ENCODE measurements at places on chromosomes 3 and 15.

GRCh38 chr3:89740881-89741177, 633.4 kb downstream of the EPHA3 start:
- DNase-seq: no peak

GRCh38 chr3:119570229-119570628, 9.1 kb upstream of the ADPRH start:
- no peak for DNase-seq

DNA sequence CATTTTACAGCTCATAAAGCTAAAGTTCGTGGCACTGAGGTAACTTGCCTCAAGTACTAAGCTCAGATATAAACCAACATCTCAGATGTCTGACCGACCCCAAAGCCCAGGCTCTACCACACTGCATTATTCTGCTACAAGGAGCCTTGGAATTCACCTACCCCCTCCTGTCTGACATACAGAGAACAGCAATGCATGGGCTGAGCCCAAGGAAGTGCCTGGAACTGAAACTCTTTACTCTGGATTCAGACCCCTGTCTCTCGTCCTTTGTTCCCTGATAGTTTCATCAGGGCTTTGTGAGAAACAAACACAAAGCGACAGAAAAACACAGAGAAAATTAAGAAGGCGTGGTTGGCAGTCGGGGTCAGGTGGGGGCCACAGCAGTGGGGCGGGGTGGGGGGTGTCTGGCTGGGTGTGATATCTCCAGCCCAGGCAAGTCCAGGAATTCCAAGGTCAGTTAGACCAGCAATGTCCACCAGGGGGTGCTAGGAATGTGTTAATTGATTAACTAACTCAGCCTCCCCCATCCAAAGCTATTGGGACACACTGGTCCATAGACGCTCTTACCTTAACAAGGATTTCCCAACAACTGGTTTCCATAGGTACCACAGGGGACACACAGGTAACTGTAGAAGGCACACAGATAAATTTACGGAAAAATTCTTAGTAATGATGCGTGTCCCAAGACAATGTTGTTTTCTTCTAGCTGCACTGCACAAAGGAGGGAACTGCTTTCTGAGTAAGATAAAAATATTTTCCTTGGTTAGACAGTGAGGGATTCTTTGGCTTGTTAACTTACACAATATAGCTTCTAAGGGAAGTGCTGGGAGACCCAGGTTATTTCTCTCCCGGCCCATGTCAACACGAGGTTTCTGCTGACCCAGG, 18.8 kb upstream of the SSUH2 start:
- no peak for DNase-seq

DNA sequence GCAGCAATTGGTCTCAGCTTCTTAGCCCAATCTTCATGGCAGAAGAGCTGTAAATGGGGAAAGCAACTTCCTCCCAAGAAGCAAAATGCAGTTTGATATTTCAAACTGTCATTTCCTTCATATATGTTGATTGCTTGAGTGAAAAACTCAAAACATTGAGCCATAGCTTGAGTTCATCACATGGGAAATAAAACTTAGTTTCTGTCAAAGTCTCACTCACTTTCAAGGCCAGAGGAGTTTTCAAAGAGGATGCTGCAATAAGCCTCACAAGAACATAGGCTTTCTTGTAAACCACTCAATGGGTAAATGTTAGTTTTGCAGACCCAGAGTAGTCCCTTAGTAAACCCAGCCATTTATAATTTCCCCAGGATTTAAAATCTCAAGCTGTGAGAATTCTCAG, 29.1 kb upstream of the SUCLG2 start:
- no peak for DNase-seq

- no peak for DNase-seq
These were observed 1209.9 kb downstream of the NSUN3 start for GRCh38 chr3:95272781-95273180.

DNA sequence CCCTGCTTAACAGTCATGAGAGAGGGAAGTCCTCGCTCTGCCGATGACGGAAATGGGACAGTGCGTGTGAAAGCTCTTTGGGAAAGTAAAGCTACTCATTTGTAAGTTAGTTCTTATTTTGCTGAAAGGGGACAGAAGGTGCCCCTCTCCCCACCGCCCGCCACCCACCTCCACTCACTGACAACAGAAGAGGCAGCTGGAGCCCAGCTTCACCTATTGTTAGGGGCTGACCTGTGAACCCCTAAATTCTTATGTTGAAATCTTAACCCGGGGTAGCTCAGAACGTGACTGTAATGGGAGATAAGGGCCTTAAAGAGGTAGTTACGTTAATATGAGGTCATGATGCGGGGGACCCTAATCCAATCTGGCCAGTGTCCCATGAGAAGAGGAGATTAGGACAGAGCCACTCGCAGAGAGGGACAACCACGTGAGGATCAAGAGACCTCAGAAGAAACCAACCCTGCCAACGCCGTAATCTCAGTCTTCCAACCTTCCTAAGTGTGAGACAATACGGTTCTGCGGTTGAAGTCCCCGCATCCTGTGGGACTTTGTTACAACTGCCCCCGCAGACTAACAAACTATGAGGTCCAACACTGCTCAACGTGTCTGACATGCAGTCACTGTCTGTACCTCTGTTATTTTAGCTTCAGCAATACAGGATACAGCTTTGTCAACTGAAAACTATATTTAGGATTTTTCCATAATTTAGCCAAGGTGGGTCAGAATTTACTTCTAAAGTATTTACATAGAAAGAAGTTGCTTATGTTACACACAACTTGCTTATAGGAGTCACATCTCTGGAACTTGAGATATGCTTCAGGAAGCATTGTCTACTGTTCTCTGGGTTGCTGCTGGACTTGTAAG, 51.7 kb downstream of the PCSK6 start:
- peak; percentile 49 for DNase-seq

GRCh38 chr3:168213920-168214319, 118.2 kb upstream of the GOLIM4 start:
- no peak for DNase-seq

- no peak for DNase-seq
These were observed 6.4 kb downstream of the IFT57 start for GRCh38 chr3:108215871-108216270.

DNA sequence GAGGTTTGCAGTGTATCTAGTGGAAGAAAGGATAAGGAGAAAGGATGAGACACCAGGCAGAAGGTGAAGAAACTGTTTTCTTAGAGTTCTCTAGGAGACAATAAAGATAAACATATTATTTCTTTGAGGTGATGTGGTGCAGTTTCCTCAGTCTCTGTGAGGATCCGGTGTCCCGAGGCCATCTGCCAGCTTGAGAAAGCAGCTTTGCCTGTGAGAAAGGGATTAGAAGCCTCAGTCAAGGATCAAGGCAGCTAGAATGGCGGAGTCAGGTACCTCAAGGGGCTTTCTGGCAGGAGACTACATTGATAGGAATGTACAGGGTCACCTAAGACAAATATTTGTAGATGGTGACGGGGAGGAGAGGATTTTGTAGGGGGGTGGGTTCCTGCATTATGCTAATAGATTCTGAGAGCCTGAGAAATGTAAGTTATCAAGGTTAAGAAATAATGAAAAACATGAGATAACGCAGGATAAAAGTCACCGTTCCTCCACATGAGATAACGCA, 103.9 kb upstream of the MB21D2 start:
- DNase-seq: no peak

DNA sequence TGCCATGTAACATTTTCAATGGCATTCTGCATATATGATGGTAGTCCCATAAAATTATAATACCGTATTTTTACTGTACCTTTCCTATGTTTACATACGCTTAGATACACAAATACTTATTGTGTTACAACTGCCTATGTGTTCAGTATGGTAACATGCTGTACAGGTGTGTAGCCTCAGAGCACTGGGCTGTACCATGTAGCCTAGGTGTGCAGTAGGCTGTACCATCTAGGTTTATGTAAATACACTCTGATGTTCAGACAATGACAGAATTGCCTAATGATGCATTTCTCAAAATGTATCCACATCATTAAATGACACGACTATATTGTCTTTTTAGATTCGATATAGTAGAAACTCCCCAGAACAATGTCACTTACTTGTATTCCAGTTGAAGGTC, 22.7 kb downstream of the CD80 start:
- DNase-seq: no peak

DNA sequence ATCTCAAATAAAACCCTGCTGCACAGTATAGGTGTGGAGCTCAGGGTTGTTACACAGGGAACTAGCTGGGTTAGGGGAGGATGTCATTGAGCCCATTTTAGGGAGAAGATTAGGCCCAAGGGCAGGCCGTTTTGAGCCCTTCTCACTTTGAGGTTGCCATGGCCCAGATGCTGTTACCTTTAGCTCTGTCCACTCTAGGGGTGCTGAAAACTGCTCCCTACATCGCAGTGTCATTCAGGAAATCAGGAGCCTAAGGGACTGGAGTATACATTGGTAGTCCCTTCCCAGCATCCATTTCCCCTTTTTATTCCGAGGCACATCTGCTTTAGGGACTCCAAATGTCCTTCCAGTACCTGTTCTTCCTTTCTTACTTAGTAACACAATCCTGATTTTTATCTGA, 79.0 kb upstream of the SELENOK start:
- DNase-seq: no peak

- DNase-seq: no peak
These were observed 16.1 kb downstream of the MAP2K1 start for GRCh38 chr15:66402761-66403284.

DNA sequence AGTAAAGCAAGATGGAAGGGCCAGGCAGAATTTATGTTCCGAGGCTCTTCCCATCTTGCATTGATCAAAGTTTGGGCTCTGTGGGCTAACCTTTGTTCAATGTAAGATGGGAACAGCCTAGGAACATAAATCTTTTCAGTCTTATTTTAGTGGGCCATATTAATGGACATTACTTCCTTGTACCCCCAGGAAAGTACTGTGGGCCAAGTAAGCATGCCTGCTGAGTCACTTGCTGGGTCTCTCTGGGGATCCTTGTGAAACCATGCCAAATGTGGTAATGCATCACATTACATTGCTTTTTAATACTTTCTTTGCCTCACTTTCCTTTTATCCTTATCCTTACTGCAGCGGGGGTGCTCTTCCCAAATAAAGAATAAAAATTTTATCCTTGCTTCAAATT, 349.5 kb upstream of the POU1F1 start:
- no peak for DNase-seq

DNA sequence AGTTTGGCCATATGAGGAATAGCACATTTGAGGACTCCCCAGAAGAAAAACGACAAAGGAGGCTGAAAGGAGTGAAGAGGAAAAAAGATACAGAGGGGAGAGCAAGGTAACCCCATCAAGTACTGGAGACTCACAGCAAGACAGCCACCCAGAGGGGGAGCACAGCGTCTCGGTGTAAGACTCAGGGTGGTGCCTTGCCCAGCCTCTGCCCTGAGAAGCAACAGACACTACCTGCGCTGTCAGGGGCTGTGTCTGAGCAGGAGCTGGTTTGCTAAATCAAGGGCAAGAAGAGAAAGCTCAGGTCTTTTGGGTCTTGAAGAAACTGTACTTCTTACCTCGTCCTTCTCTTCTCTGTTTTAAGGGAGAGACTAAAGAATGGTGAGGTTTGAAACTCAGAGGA, 27.9 kb downstream of the FBXO45 start:
- DNase-seq: no peak

- no peak for DNase-seq
These were observed 6.8 kb downstream of the SERPINI1 start for GRCh38 chr3:167742338-167742737.

DNA sequence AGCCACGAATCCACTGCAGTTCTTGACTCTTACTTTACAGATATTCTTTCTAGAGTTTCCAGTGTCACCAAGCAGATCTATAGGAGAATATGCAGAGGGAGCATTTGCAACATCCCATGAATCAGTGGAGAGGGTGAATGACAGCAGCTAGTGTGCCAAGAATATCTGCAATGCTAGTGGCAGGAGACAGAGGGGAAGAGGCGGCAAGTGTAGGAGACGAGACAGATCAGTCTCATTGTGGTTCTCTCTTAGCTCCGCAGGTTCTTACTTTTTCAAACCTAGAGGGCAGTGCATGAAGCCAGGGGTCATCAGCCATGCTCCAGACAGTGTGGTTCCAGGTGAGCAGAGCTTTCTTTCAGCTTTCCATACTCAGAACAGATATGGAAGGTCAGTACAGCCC, 744 bp downstream of the ZNF619 start:
- DNase-seq: no peak

GRCh38 chr15:86237111-86237500, 157.4 kb downstream of the AGBL1 start:
- DNase-seq: no peak

DNA sequence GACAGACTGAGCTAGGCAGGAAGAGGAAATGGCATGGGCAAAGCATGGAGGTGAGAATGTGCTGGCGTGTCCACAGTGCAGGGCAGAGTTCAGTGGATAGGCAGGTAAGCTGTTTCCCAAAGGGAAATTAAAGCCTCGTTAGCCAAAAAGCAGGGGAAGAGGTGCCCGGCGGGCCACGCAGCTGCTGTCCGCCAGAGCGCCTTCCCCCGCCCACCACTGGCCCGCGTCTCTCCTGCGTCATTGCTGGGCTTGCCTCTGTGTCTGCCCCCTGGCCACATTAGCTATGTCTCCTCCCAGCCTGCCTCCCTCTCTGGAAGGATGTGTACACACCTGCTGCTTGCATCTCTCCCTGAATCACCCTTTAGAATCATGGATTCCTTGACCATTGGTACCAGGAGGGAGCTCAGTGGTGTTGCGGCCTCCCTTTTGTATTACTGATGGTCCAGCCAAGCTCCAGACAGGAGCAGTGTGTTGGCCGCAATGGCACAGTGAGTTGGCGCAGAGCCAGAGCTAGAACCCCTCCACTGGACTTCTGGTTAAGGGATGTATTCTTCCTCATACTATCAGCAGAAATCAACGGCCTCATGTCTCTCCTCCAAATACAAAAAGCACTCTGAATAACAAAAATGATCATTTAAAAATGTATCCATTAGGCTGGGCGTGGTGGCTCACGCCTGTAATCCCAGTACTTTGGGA, 26.6 kb downstream of the SLC28A1 start:
- no peak for DNase-seq

DNA sequence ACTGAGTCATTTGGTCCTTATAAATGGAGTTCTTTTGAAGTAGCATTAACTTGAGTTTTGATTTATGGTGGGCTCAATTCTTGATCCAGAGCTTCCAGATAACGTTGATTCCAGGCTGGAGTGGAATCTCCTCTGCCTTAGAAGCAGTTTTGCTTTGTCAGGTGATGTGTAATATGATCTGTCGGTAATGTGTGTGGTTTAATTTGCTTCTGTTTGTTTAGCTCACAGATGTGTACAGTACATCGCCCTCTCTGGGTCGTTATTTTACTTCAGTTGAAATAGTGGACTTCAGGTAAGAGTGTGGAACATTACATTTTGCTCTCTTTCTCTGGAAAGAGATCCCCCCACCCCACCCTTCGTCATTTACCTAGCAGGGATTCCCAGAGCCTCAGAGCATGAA, 23.1 kb downstream of the C3orf52 start:
- DNase-seq: no peak

All from vagina (tissue), 2 donors.